Islet precursor cell (in vitro differentiated cells): ENCODE measurements at places on chromosomes 2 and 18.

- DNase-seq, result no peak
Measured at GRCh38 chr2:202560200-202560599, 74.6 kb upstream of the FAM117B start.

DNA sequence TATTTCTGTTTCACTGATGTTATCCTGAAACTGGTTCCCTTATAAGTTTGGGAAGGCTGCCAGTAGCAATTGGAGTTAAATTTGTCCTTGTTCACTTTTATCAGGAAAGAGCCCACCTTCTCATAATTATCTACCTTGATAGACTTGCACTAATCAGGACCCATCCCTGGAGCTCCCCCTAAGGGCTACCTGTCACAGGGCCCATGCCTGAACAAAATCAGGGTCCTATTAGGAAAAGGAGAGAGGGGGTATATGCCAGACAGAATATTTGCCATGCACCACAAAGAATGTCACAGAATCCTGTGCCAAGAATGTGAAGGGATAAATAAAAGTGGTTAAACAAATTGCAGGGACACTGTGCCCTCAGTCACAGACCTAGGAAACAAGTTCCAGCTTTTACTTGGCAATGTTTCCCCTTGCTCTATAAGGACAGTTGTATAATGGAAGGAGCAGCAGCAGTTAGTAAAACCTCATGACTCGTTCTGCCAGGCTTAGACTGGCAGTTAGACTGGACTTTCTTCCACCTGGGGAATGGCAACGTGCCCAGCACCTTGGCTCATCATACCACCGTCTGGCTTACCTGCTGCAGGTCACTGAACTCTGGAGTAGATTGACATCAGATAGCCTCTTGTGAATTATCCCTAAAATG lies 32.3 kb upstream of the VWC2L start:
- no peak for DNase-seq

DNA sequence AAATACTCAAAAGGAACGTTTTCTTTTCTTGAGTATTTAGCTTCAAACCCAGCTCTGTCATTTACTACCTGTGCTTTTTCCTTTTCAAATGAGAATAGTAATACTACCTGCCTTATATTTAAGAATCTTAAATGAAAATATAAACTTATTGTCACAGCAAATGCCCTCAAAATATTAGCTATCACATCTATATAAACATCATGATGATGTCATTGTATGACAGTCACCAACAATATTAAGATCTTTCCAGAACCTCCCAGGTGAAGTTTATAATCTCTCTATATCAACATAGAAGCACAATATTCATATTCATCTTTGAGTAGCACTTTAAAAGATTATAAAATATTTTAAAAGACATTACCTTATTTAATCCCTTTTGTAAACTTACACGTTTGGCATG lies 92.2 kb downstream of the DOK6 start:
- no peak for DNase-seq

DNA sequence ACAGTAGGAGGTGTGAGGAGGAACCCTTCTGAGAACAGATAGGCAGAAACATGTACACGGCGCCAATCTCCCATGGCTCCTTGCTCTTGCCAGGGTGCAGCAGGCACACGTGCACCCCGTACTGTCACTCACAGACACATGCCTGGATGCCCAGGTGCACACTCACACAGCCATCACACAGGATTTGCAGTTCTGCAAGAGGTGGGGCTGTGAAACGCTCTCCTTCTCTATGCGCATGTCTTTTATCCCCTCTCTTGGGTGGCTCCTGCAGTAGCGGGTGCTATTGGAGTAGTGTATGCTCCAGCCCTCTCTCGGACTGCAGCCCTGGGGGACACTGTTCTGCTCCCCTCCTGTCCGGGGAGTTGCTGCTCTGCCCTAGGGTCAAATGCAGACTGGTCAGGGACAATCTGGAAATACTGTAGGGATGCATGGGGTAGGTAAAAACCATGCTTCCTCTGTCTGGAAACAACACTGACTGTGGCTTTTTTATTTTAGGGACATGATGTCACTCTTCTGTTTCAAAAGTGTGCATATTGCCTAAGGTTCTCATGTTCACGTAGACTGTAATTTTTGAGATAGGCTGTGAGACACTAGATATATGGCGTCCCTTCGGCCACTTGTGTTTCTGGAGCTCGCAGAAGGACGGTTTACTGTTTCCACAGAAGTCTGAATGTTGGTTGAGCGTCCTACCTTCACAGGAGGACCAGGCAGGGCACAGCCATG lies 118.5 kb downstream of the PRKCE start:
- DNase-seq, result no peak

GRCh38 chr18:47944972-47945852 lies 14.8 kb upstream of the SMAD2 start:
- no peak for DNase-seq
